ENCODE measurements at places on chromosomes 7 and 10. TPM values are rescaled to one million over a fixed set of nuclear protein-coding genes. Genes with fewer than 3 reads are reported as not detected.
A peak's percentile ranks its signal among the peaks of the same experiment; 100 is the strongest.

FIGNL1 gene
- total RNA-seq, result 18.1 TPM

- DNase-seq, result no peak
Observed at GRCh38 chr10:96345222-96345621, 13.6 kb downstream of the OPALIN start.

DNA sequence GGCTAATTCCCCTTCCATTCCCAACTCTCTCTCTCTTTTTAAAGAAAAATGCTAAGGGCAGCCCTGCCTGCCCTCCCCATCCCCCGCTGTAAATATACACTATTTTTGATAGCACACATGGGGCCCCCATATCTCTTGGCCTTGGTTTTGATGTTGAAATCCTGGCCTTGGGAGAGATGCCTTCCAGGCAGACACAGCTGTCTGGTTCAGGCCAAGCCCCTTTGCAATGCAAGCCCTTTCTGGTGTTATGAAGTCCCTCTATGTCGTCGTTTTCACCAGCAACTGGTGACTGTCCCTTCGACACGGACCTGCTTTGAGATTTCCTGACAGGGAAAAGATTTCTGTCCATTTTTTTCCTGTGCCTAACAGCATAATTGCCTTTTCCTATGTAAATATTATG is 3.0 kb downstream of the ADRA2A start:
- DNase-seq, result no peak

GRCh38 chr10:98596404-98596803 is 149.7 kb upstream of the HPS1 start:
- DNase-seq, result no peak

- DNase-seq, result peak; percentile 99
Observed at GRCh38 chr10:61779950-61780659, 117.4 kb downstream of the CABCOCO1 start.

Data from bronchial epithelial cell (primary cell).